Breast epithelium (tissue), 4 donors: ENCODE measurements at places on chromosomes 13 and 19.

DNA sequence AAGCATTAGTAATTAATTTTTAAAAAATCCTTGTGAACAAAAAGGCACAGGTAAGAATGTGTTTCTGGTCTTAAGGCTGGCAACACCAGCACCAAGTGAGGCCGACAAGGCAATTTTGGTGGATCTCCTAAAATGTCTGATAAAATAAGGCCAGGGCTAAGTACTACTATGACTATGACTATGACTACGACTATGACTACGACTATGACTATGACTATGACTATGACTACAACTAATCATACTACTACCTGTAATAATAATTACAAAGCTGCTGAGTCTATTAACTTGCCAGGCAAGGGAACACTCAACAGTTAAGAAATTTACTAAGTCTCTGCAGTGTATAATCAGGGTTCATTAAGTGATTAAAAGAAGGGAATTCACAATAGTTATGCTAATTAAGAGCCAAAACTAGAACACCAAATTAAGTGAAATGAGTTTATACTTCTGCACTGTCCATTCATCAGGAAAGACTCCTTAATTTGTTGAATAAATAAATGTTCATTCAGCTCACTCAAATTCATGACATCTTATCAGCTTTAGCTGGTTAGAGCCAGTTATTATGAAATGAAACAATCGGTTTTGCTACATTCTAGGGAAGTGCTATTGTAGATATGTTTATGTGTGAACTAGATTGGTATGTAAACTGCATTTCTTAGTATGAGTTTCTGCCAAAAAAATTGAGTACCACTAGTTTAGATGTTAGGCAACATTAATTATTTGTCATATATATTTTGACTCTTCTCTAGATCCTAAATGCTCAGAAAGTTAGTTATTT, 1626.2 kb upstream of the PCDH20 start:
- DNase-seq, result no peak

DNA sequence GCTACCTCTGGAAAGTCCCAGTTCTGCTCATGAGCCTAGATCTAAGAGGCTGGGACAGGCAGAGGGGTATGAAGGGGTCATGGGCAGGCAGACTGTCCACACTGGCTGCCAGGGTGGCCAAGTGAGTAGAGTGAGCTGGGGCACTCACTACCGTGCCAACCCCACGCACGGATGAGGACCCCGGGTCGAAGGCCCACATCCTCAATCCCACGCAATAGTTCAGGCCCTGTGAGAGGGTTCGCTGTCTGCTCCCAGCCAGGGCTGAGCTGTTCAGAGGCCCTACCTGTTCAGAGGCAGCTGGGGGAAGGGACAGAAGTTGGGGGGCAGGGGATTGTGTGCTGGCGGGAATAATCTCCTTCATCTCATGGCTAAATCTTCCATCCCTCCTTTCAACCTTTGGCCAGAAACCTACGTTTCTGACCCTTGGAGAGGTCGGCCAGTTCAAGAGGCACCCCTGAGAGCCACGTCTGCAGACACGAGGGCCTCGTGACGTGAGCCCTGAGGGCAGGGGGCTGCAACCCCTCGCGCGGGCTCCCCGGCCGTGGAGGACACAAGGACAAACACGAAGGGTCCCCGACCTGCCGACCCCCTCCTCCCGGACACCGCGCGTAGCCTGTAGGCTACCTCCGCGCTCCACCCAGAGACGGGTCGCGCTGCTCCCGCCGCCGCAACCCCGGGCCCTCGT, 1.0 kb upstream of the RPS5 start:
- no peak for DNase-seq

DNA sequence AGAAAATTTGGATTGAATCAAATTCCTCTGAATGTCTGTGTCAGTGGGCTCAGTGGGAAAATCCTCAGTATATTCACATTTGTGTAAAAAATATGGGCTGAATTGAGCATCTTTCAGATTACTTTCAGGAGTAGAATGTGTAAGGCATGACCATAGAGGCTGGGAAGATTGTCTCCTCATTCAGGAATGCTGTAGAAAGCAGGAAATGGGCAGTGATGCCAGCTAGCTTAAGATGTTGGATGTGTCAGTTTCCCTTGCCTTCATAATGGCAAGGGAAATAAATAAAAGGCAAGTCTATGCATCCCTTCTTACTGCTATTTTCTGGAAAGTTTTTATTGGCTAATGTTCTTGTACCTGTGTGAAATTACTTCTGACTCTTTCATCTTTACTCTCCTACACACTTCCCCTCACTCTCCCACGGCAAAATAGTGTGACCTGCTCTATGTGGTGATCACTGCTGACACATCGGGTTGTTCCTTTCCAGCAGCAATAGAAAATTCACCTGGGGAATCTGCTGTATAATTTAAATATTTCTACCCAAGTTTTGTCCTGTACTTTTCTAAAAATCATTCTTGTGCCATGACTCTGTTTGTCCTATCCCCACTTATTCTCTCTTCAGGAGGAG, 103.2 kb downstream of the LMO7 start:
- DNase-seq, result no peak

GRCh38 chr13:68428292-68428691, 1198.2 kb upstream of the PCDH9 start:
- no peak for DNase-seq

- no peak for DNase-seq
These were observed 246.0 kb downstream of the NALCN start for GRCh38 chr13:101170306-101170705.

GRCh38 chr19:4304538-4305256, at the start of gene FSD1:
Gene FSD1, plus strand, starts transcription at chr19:4304598. Its CDS starts 149 bp downstream, at chr19:4304747.
- no peak for DNase-seq

GRCh38 chr13:42367831-42368230, 95.9 kb downstream of the AKAP11 start:
- no peak for DNase-seq

- no peak for DNase-seq
These were observed 420.5 kb downstream of the DIAPH3 start for GRCh38 chr13:59743195-59743594.

GRCh38 chr13:44064357-44064756, 184.7 kb downstream of the LACC1 start:
- no peak for DNase-seq

- no peak for DNase-seq
These were observed 189.6 kb upstream of the NBEA start for GRCh38 chr13:34752283-34752960.

DNA sequence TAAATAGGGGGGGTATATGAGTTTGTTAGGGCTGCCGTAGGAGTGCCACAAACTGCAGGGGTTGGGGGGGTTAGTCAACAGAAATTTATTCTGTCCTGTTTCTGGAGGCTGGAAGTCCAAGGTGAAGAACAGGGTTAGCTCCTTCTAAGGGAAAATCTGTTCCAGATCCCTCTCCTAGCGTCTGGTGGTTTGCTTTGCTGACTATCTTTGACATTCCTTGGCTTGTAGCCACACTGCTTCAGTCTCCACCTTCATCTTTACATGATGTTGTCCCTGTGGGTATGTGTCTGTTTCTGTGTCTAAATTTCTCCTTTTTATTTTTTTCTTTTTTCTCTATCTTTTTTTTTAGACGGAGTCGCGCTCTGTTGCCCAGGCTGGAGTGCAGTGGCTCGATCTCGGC, 8.1 kb upstream of the ICAM1 start:
- no peak for DNase-seq

DNA sequence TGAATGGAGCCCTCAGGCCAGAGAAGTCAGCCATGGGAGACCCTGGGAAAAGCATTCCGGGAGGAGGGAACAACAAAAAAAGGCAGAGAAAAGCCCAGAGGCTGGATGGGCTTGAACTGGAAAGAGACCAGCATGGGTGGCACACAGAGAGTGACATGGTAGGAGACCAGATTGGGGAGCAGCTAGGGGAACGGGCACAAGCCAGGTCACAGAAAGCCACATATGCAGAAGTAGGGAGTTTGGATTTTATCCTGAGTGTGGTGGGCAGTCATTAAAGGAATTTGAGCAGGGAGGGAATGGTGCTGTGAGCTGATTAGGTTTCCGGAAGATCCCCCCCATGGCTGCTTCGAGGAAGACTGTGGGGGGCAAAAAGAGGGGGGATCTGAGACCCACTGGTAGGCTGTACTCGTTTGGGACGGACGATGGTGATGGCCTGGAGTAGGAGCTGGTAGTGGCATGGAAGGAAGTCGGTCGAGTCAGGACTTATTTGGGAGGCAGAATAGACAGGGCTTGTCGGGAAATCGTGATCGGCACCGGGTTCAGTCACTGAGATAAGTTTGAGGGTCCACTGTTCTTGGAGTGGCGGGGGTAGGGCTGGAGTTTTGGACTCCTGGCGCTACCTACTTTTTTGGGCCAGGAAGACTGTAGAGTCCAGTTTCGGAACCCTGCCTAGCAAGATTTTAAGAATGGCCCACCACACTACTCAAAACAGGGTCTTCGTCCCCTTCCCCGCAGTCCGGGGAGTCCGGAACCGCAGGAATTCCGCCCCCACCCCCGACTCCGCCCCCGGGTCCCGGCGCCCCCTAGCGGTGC, 949 bp downstream of the SERTAD1 start:
- DNase-seq, result no peak

- no peak for DNase-seq
These were observed 7.1 kb upstream of the IGFL3 start for GRCh38 chr19:46131485-46132143.

DNA sequence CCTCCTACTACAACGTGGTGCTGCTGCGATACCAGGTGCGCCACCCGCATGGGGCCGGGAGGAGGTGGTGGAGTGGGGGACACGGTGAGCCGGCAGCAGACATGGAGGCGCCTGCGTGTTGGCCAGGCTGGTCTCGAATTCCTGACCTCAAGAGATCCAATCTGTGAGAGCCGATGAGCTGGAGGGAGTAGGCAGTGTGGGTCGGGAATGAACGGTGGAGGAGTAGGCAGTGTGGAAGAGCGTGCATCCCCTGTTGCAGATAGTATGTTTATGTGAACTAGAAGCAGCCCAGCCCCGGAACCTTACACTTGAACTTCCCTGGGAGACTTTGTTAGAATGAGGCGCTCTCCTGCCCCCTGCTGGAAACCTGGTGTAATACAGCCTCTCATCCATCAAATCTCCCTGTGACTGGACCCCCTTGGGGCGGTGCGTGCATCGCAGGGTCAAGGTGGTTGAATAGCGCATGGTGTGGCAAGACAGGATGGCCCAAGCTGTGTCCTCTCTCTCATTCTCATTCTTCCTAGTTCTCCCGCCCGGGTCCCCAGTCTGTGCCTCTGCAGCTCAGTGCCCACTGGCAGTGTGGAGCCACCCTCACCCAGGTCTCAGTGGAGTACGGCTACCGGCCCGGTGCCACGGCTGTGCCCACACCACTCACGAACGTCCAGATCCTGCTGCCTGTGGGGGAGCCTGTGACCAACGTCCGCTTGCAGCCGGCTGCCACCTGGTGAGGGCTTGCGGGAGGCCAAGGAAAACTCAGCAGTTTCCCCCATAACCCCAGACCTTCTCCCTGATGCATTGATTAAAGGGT, 10.5 kb upstream of the B3GNT3 start:
- peak; percentile 63 for DNase-seq
